ENCODE measurements at places on chromosomes 4 and X.
A peak's percentile ranks its signal among the peaks of the same experiment; 100 is the strongest.

DNA sequence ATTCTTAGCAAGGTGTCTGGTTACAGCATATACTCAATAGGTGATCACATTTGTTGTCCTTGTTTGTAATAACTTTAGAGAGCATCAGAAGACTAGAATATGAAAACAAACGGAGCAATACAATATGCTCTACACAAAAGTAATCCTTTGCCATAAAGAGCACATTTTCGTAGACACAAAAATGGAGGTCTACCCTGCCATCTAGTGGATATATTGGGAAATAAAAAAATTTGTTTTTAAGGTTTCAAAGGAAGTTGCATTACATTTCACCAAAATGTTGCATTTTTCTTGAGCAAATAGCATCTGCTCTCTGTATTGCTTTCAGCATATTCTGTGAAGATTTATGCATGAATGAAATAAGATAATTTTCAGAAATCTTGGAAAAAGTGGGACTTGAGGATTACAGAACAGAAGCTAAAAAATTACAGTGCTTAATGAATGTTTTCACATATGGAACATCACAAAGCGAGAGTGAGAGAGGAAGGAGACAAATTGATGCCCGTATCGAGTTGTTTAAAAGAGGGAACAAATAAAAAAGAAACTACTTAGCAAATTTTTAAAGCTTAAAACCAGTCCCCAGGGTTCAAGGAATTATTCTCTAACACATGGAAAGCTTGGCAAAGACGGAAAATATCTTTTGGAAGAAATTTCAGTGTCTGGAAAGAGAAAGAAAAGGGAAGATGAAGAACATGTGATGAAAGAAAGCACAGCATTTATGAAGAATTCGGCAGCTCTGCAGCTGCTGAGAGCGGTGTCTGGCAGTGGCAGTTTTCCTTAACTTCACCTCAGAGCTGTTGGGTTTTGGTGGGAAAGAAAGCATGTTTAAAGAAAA, 390.1 kb downstream of the ANKRD50 start:
- DNase-seq, result no peak

- no peak for DNase-seq
These were observed 158.5 kb downstream of the NSUN7 start for GRCh38 chr4:40908297-40908696.

DNA sequence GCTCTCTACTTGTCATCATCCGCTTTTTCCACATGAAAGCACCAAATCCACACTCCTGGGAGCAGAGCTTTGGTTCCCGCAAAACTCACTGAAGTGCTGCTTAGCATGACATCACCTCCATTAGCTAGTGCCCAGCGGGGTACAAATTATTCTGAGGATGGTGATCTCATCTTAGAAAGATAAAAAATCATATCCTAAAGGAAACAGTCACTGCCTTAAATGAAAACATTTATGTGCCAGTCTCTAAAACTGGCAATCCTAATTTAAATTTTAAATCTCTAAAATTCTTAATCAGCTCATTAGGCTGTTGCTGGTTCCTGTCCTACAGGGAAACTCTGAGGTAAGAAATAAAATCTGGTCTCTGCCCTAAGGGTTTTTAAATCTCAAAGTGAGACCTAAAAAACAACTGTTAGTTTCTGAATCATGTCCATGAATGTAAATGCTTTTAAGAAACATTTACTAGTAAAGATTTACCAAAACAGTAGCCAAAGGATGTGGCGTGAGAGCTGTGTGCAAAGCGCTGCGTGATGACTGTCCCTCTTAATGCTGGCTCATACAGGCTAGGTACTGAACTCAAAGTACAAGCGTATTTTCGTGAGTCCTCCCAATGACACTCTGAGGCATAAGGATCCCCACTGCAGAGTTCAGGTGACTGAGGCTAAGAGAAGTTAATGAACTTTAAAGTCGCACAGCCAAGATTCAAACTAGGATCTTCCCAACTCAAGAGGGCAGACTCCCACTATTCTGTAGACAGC, 4.5 kb downstream of the CASP3 start:
- DNase-seq, result no peak

DNA sequence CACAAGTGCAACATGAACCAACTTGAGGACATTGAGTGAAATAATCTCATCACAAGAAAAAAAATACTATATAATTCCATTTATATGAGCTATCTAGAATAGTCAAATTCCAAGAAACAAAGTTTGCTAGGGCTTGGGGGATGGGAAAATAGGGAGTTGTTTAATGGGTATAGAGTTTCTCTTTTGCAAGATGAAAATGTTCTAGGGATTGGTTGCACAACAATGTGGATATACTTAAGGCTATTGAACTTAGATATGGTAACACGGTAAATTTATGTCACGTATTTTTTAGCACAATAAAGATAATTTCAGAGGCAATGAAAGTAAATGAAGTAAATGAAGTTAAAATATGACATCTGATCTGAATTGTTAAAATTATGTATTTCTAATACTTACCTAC, 7.9 kb downstream of the MFSD8 start:
- no peak for DNase-seq

DNA sequence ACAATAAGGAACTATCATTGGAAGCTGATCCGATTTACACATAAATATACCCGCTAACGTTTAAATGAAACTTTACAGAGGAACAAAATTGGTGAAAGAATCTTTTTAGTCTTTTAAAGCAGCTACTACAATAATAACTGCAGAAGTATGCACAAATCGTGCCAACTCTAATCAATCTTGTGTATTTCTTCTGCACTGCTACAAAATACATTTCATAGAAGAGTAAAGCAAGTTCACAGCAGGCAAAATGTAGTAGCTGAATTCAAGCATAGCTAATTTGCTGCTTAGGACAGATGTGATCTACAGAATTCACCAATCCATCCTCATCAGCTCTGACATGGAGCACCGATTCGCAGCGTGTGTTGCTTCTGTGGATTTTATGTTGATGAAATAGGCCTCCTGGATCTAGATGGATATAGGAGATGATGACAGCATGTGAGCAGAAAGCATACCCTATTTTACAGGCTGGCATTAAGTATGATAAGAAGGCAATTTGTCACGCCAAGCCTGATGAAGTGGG, 367.3 kb upstream of the FGF13 start:
- no peak for DNase-seq

GRCh38 chr4:77095101-77095821, 19.5 kb upstream of the CCNI start:
- peak; percentile 30 for DNase-seq

DNA sequence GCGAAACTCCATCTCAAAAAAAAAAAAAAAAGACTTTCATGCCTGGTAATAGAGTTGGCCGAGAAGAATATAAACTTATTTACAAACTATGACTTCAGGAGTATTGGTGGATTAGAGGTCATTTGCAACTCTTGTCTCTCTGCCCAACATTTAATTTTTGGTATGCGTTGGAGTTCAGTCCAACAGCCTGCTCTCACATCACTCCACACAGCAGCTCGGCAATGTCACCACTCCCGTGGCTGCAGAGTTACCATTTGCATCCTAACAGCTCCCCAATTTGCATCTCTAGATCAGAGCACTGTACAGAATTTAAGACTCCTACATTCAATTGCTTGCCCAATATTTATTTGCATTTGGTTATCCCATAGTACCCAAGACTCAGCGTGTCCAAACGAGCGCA, 40.9 kb upstream of the AP1AR start:
- no peak for DNase-seq

DNA sequence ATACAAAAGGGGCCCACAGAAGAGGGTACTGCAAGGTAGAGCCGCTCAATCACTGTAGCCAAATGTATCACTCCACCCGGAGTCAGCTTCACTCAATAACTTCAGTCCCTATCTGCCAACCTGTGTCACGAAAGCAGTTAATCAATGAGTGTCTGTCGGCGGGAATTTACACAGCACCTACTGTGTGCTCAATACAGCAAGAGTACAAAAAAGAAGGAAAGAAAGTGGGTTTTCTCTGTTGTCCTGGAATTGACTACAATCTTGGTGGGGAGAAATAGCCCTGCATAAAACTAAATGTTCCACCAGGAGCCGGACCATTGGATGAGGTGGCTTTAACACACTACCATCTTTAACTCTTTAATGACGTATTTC, 780 bp upstream of the NKRF start:
- no peak for DNase-seq

DNA sequence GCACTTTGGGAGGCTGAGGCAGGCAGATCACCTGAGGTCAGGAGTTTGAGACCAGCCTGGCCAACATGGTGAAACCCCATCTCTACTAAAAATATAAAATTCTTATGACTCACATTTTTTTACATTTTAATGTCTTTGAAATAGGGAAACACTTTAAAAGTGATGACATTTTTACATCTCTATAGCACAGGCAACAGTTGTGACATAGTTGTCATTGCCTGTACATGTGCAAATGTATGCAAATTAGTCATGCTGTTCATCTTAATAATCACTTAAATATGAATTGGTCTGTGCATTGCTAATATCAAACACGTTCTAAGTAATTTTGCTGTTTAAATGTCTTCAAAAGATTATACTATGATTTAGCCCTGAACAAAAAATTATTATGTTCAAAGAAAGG, 41.7 kb downstream of the ZGRF1 start:
- DNase-seq, result no peak

- DNase-seq, result no peak
These were observed 24.4 kb upstream of the CORIN start for GRCh38 chr4:47862297-47862696.

GRCh38 chr4:7434766-7435150, at the start of gene PSAPL1:
Gene PSAPL1, minus strand, starts transcription at chr4:7434930. Its CDS starts 51 bp downstream, at chr4:7434879.
- no peak for DNase-seq

DNA sequence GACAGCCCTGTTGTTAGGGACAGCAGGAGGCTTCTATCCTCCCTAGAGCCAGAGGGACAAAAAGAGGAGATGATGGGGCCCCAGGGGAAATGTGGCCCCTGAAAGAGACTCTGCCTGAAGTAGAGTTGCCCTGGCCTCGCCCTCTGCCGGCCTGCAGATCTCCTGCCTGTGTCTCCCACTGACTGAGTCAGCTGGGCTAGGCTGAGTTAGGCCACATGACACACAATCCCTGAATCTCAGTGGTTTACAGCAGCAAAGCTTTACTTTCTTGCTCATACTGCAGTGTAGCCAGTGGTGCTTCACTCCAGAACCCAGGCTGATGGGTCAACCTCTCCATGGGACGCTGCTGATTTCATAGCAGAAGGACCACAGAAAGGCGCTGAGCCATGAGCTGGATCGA, 23.5 kb downstream of the DRD5 start:
- no peak for DNase-seq

DNA sequence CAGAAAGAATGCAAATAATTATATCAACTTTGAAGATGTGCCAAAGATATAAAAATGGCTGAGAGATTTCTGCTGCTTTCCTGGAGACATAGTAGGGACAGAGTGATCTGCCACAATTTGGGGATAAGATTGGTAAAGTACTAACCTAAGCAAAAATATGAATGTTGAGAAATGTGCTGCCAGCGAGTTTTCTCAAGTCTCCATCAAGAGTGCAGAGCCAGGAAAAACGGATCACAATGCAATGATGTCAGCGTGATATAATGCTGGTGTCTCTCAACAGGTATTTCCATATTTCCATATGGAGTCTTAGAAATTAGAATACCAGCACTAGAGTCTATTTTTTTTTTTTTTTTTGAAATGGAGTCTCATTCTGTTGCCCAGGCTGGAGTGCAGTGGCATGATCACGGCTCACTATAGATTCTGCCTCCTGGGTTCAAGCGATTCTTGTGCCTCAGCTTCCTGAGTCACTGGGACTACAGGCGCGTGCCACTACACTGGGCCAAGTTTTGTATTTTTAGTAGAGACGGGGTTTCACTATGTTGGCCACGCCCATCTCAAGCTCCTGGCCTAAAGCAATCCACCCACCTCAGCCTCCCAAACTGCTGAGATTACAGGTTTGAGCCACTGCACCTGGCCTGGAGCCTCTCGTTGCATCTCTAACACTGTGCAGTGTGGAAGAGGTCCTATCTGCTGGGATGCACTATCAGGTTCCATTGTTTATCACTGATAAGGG, 893.5 kb downstream of the TRIML1 start:
- no peak for DNase-seq

DNA sequence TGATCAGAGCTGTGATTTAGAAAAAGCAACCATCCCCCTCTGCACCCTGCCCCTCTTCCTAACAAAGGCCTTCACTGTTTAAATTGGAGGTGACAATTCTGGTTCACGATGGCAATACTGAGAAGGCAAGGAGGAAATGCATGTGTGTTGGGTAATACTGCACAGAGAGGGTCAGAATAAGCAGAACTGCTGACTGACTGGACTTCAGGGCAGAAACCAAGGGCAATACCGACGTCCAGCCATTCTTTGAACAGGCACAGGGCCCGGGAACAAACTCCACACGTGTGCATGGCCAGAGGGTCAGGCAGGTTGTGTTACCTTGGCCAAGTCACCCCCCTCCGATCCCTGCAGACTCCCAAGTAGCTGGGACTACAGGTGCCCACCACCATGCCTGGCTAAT, 6.0 kb downstream of the ACSL1 start:
- DNase-seq, result no peak

DNA sequence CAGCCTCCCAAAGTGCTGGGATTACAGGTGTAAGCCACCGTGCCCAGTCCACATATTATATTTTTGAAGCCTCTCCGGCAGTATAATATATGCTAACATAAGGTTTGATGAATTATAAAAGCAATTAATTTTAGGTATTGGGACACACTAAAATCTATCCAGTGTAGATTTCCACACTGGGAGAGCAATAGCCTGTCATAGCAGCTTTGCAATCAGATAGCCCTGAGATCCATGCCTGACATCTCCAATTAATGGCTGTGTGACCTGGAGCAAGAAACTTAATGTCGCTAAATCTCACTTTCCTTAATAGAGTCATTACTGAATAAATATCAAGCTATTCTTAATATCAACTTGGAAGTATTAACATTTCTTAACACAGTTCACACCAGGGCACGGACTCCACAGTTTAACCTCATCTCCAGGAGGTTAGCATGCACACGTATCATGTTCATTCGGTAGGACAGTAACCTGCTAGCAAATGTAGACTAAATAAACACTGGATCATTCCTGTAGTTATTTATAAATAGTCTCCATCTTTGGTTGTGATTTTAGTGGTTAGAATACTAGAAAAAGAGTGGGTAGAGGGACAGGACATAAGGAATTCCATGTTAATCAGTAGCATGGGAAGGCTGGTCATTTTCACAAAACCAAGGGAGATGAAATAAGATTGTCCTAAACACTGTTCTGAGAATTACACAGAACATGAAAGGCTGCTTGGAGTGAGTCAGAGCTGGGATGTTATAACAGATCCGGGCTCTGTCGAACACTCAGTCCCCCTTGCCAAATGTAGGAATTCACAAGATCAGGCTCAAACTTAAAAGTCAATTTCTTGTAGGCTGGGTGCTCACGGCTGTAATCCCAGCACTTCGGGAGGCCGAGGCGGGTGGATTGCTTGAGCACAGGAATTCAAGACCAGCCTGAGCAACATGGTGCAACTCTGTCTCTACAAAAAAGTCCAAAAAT, 254.7 kb downstream of the PALLD start:
- no peak for DNase-seq

GRCh38 chr4:162164906-162165510, 1.2 kb upstream of the FSTL5 start:
- DNase-seq, result no peak

- no peak for DNase-seq
These were observed 144.8 kb downstream of the CEP135 start for GRCh38 chr4:56093576-56093975.

- DNase-seq, result no peak
These were observed 136.0 kb downstream of the UGT8 start for GRCh38 chr4:114734594-114734993.

- DNase-seq, result no peak
These were observed 29.6 kb downstream of the SLC16A2 start for GRCh38 chrX:74450803-74451449.

- DNase-seq, result no peak
These were observed 39.3 kb upstream of the SLC25A43 start for GRCh38 chrX:119359618-119360382.

GRCh38 chr4:79175716-79176115, 150.1 kb downstream of the NAA11 start:
- DNase-seq, result no peak
